ENCODE measurements at places on chromosomes 5 and 9.

GRCh38 chr5:134127376-134127861, 12.9 kb downstream of the TCF7 start:
- DNase-seq = peak; percentile 42

- DNase-seq = no peak
Observed at GRCh38 chr5:53364061-53364460, 116.4 kb upstream of the FST start.

DNA sequence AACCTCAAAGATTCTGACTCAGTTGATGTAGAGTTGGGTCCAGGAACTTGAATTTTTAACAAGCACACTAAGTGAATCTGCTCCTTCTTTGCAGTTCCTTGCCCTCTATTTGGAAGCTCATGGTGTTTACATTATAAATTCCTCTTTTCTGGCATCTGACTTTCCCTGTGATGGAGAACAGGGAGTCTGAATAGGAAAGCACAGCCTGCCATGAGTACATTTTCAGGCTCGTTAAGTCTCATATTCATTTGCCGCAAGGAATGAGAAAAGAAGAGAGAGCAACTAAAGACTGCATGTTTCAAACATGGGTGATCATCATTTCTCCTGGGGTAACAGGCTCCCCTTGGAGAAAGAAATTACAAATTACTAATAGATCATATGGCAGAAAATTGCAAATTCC, 468.1 kb upstream of the DMAC1 start:
- DNase-seq = no peak

DNA sequence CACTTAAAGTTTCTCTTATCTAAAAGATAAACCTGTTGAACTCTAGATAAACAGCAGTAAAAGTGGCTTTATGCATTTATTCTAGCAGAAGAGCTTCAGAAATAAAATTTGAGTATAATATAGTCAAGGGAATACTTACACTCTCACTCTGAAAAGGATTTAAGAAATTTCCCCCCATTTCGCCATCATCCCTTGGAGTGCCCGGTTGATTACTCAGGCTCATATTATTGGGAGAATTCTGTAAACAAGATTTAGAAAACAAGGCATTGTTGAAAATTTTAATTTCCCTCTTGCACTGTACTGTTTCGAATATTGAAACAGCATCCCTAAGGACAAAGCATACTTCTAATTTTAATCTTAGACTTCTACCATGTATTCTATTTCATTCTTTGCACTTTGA, 34.5 kb upstream of the ACOT12 start:
- DNase-seq = no peak

GRCh38 chr9:14692470-14693250, 572 bp downstream of the ZDHHC21 start:
- DNase-seq = peak; percentile 15

- no peak for DNase-seq
Observed at GRCh38 chr5:67543720-67544270, 347.2 kb upstream of the CD180 start.

- DNase-seq = peak; percentile 58
Observed at GRCh38 chr5:91381774-91382359, 1.2 kb downstream of the ARRDC3 start.

GRCh38 chr5:94674490-94675382, 56.3 kb downstream of the SLF1 start:
- DNase-seq = no peak

- DNase-seq = no peak
Observed at GRCh38 chr5:62477801-62478200, 65.2 kb downstream of the IPO11 start.

DNA sequence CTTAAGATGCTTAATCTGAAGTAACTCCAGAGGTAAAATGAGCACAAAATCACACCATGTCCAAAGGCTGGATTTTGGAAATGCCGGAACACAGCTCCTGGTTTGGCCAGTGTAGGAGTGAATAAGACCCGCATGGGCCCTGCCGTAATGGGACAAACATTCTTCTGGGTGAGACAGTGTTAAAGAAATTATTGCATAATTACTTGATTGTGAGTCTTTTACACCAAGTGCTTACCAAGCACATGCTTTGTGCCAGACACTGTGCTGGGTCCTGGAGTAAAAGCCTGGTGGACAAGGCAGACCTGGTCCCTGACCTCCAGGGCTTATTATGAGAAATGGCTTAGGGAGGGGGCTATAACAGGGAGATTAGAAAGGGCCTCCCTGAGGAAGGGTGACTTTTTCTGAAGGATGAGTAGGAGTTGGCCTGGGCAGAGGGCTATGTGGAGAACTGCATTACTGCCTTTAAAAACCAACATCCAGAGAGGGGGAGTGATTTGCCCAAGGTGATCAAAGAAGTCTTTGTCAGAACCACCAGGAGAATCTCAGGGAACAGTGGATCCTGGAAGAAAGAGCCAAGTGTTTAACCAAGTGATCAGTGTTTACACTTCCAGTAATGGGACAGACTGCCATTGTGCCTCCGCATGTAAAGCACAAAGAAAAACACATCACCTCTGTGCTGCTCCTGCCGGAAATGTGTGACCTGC, 3.5 kb downstream of the PDE6A start:
- DNase-seq = no peak

GRCh38 chr5:52925001-52925400, 64.2 kb upstream of the ITGA2 start:
- no peak for DNase-seq

DNA sequence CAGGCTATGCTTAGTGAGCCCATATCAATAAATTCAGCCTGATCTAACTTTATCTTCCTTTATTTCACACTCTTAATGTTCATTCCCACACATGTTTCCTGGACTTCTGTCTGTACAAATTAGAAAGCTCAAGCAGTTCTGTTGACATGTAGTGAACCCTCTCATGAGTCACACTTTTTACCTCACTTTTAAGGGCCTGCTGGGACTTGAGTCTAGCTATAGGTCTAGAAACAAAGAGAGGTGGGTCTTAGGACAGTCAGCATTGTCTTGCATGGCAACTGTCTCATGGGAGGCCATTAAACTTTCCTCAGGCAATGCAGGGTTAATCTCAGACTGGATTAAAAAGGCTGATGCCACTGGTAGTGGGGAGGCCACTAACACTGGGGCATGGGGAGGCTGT, 8.6 kb upstream of the CCNH start:
- no peak for DNase-seq

- DNase-seq = no peak
Observed at GRCh38 chr9:7567687-7568086, 231.9 kb downstream of the DMAC1 start.

DNA sequence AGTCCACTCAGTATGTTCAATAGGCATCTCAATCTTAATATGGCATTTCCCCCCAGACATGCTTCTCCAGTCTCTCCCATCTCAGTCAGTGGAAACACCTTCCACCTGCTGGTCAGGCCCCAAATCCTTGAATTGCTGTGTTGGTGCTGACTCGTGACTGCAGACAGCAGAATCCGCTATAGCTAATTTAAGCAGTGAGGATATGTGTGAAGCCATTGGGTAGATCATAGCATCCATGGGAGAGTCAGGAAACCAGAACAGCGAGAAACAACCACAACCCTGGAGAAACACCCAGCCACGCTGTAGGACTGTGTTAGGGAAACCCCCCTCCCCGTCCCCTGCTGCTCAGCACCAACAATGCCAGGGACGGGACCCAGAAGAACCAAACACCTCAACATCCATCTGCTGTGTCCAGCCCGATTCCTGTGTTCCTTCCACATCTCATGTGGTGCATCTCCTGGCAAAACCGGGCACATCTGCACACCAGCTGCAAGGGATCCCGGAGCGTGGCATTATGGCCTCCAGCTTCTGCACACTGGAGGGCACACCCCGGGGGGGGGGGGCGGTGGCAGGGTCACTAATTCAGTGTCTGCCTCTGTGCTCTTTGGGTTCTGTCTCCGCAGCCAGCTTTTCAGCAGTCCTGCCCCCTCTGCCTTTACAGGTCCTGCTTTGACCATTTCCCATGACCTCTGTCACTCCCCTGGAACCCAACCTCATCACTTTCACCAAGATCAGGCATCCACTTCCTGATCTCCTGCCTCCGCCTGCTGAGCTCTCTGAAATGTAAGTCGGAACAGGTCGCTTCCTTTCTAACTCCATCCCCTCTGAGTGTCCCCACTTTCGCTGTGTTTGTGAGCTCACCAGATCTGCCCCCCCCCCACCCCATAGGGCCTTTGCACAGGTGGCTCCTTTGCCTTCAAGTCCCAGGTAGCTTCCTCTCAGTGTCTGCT, 2.4 kb upstream of the PLEKHG4B start:
- DNase-seq = no peak

GRCh38 chr9:114416906-114417305, 29.1 kb upstream of the AKNA start:
- DNase-seq = no peak

DNA sequence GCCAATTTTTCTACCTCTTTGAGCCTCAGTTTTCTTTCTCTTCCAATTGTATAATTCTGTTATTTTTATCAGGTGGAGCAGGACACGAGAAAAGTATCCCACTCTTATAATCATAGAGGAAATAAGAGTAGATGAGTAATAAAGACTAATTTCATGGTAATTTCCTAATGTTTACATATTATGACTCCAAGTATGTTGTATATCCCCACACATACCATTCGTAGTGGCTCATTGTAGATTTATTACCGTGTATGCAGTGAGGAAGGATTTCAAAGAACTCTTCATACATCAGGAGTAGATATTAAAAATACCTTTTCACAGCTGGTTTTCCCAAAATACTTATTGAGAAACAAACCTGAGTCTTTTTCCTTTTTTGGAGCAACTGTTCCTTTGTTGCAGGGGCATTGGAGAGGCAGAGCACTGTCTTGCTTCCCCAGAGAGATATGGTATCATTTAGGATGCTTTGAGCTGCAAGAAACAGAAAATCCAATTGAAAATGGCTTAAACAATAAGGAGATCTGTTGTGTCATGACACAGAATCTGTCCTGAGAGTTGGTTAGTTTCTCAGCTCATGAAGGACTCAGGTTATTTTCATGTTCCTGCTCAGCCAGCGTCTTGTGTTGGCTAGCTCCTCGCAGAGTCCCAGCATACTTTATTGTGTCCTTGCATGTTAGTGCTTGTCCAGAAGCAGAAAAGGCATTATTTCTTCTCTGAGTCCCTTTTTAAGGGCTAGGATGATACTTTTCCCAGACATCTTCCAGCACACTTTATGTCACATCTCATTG, 291.2 kb downstream of the ARHGAP26 start:
- no peak for DNase-seq

- DNase-seq = no peak
Observed at GRCh38 chr9:136722969-136723356, 10.6 kb downstream of the DIPK1B start.

DNA sequence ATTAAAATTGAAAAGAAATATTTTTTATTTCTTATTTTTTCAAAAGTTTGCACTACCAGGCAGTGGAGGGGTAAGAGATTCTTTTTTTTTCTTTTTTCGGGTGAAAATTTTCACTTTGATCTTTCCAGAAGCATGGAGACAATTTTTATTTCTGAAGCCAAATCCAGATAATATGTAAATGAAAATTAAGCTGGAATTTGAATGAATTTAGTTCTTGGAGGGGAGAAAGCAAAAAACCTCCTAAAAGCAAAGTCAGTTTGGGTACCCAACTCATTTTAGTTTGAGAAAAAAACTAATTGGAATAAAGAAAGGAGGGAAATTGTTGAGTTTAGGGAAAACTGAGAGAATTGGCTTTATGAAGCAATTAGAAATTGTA, 872 bp downstream of the ZNF618 start:
- DNase-seq = no peak

DNA sequence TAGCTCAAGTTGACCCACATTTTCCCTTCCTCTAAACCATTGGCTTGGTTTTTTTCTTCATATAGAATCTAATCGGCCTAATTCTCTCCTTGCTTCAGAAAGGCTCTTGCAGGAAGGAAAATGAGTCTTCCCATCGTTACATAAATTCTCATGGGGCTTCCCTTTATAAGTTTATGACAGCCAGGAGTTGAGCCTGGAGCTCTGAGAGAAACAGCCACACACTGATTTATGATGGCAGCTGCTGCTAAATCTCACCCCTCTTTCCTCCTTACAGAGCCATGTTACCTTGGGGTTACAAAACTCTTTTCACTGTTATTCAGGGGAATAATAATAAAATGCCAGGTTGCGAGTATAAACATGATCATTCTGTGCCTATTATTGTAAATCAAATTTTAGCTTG, 5.2 kb upstream of the RNF14 start:
- DNase-seq = no peak

DNA sequence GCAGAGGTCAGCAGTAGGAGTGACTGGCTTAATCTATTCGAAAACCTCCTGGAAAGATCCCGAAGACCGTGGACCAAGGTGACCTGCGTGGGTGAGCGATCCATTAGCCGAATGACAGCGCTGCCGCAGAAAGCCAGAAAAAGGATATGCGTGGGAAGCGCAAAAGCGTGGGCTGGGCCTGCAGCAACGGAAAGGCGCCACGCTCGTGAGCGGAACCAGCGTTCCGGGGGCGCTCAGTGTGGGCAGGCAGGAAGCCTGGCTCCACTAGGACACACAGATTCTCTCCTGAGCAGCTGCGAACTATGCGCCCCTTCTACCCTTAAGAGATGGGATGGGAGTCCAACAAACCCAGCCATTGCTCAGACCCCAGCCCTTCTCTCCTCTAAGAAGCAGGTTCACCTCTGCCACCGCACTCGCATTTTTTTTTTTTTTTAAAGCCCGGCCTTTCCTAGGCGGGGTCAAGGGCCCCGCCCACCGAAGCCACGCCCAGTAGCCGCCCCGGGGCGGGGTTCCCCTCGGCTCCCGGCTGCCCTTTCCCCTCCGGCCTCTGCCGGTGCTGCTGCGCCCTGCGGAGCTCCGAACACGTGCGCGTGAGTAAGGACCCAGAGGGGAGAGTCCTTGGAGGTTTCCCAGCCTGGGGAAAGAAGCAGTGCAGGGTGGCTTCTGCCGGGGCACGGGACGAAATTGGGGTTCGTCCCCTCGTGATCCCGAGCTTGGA, 19.8 kb upstream of the MATR3 start:
- DNase-seq = peak; percentile 83

GRCh38 chr9:114448706-114449105, 56.6 kb downstream of the WHRN start:
- no peak for DNase-seq

DNA sequence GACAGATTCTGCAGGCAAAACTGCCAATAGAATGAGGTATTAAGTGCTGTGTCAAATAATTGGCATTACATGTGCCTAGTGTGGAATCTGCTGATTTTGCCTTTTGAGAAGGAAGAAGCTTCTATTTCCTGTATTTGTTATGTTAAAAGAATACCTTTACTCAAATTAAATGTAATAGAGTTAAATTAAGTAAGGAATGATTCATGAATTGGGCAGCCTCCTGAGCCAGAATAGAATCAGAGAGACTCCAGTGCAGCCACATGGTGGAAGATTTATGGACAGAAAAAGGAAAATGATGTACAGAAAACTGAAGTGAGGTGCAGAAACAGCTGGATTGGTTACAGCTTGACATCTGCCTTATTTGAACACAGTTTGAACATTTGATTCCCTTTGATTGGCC, 464.4 kb upstream of the SEMA6A start:
- DNase-seq = no peak

GRCh38 chr9:129240581-129241211, 62.6 kb upstream of the IER5L start:
- DNase-seq = no peak

GRCh38 chr9:13845460-13845859, 468.5 kb downstream of the NFIB start:
- no peak for DNase-seq

All from stimulated activated CD8-positive, alpha-beta memory T cell treated with anti-CD3 and anti-CD28 coated beads, Interleukin-7, amount 100 ng/mL, for 4 hours (primary cell).